ENCODE measurements at places on chromosomes 4 and X.

DNA sequence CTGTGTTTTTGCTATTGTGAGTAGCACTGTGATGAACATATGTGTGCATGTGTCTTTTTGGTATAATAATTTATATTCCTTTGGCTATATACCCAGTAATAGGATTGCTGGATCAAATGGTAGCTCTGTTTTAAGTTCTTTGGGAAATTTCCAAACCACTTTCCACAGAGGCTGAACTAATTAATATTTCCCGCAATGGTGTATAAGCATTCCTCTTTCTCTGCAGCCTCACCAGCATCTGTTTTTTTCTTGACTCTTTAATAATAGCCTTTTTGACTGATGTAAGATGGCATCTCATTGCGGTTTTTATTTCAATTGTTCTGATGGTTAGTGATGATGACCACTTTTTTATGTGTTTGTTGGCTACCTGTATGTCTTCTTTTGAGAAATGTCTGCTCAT, 247.7 kb upstream of the NDST3 start:
- DNase-seq: no peak

- DNase-seq: no peak
Measured at GRCh38 chrX:72041176-72041575, 90.5 kb downstream of the RTL5 start.

DNA sequence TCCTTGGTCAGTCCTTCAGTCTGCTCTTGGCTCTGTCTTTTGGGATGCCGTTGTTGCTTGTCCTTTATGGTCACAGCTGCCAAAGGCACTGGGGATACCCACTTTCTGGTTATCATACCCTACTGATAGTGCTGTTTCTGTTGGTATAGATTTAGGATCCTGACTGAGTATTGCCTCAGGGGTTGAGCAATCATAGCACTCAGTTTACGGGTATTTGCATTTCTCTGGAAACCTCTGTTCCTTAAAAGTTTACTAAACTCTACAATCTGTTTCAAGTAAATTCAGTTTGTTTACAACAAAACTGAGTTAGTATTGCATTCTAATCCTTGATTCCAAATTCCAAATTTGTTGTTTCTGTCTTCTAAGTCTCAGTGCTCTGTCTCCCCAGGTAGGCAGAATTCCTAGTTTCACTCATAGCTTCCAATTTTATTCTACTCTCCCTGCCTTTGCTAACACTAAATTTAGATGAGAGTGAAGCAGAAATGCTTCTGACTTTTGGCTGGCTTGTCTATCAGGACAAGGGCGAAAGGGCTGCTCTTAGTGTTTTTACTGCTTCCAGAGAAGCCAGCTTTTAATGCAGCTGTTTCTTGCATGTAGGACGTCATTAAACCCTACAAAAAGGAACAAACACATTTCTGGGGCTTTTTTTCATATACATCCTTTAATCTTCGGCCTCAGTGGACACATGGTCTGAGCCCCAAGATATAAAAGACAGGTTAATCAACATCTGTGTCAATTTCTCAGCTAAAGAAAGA, 17.2 kb upstream of the TET2 start:
- DNase-seq: no peak

GRCh38 chrX:54479136-54480111, 16.6 kb downstream of the FGD1 start:
- no peak for DNase-seq

DNA sequence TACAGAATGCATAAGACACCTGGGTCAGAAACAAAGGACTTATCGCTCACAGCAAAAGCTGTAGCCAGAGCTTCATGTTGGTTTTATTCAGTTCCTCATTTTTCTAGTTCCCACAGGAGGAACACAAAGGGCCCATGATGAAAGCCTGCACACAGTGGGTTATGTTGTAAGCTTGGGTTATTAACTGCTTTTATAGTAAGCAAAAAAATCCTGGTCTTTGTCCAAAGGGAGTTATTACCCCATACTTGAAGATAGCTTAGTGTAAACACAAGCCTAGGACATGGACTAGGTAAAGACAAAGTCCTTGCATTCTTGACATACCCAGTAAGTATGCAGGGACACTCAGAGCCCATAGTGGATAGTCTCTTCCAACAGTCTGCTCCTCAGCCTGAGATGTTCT, 11.7 kb downstream of the BBS12 start:
- no peak for DNase-seq

DNA sequence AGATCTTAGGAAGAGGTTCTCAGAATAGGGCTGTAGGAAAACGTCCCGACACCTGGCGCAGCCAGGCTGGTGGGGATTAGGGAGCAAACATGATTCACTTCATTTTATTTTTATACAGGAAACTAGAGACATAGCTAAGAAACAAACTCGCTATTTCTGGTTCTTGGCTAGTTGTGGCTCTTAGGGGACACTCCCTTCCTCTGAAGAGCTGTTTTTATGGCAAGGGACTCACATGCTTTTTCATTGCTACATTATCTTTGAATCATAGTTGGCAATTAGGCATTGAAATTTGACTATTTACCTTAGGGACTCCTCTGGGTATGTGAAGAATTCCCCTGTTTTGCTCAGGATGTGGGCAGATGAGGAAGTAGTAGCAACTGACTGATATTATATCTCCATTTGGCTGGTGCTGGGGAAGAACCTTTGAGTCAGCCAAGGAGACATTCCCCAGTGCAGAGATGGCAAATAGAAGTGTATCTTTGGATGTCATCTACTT, 174.5 kb downstream of the SMIM20 start:
- no peak for DNase-seq

- DNase-seq: no peak
Measured at GRCh38 chr4:76683144-76683543, 214.8 kb downstream of the SOWAHB start.

GRCh38 chrX:119398974-119399771, at the start of gene SLC25A43:
Gene SLC25A43 (plus strand): TSS chrX:119399336. CDS start chrX:119399404, 68 bp downstream.
- DNase-seq: no peak

DNA sequence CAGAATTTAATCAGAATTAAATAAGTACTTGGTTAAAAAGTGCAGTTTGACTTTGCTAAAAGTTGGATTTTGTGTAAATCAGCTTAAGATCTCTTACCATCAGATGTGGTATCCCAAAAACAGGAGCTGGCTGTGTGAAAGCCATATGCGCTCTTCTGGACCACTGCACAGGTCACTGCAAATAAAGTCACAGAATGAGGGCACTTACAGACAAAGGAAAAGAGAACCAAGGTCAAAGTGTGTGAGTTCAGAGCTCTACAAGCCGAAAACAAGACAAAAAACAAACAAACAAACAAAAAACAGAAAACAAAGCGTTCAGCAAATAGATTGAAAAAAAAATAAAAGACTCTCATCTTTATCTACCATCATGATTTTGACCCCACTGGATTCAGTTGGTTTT, 6.4 kb downstream of the DYNLT3 start:
- no peak for DNase-seq

- no peak for DNase-seq
Measured at GRCh38 chrX:19800821-19801374, 86.5 kb downstream of the SH3KBP1 start.

DNA sequence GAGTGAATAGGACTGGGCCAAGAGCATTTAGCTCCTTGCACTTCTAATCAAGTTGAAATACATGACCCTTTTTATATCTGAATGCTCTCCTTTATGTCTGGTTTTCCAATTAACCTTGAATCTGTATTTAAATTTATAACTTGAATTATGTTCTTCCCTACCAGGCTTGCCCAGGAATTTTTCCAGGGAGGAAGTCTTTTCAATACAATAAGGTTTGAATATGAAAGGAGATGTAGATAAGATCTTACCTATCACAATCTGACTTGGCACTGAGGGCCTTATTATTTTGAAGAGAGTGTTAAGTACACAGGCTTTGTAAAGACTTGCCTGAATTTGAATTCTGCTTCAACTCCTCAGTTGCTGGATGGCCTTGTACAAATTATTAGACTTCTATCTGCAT, 555.7 kb downstream of the PCDH7 start:
- no peak for DNase-seq

DNA sequence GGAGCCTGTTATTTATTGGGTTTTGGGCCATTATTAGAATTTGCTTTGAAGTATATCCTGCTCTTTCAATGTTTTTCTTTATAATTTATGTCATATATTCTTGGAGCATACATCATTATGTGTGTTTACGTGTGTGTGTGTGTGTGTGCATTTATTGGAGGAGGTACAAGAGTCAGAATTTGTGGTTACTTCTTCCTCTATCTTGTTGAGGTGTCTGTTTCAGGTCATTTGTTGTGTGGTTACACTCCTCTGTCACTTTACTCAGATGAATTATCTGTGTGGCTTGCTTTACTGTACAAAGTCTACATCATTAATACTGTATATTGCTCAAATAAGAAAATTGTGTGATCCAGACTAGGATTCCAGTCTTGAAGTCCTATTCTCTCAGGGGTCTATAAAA, 1957.4 kb upstream of the TENM3 start:
- no peak for DNase-seq

- DNase-seq: peak; percentile 90
Measured at GRCh38 chr4:10006601-10007435, 14.5 kb downstream of the SLC2A9 start.

- DNase-seq: no peak
Measured at GRCh38 chrX:9909254-9909653, 57.9 kb upstream of the CLDN34 start.

- no peak for DNase-seq
Measured at GRCh38 chr4:35063031-35063570, 1181.2 kb downstream of the ARAP2 start.

DNA sequence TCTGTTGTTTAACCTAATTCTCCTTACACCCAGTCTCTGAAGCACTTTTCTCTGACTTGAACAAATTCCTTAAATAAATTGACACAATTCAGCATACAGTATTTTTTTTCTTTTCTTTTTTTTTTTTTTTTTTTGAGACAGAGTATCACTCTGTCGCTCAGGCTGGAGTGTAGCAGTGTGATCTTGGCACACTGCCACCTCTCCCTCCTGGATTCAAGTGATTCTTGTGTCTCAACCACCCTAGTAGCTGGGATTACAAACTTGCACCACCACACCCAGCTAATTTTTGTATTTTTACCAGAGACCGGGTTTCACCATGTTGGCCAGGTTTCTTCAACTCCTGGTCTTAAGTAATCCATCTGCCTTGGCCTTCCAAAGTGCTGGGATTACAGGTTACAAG, 1498.1 kb upstream of the PCDH10 start:
- DNase-seq: no peak

DNA sequence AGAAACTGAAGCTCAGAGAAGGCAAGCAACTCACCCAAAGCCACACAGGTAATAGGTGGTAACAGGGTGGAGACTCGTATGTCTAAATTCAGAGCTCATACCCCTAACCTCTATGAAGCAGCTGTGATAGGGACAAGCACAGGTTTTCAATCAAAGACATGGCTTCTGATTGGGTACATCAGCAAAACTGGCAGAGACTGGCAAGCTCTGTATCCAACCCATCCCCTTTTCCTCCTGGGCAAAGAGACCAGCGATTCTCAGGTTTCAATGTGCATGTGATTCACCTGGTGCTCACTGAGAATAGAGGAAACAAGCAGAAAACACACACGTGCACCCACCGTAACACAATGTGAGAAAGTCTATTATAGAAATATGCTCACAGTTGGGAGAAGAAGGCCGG, 153.0 kb downstream of the SMIM20 start:
- no peak for DNase-seq

DNA sequence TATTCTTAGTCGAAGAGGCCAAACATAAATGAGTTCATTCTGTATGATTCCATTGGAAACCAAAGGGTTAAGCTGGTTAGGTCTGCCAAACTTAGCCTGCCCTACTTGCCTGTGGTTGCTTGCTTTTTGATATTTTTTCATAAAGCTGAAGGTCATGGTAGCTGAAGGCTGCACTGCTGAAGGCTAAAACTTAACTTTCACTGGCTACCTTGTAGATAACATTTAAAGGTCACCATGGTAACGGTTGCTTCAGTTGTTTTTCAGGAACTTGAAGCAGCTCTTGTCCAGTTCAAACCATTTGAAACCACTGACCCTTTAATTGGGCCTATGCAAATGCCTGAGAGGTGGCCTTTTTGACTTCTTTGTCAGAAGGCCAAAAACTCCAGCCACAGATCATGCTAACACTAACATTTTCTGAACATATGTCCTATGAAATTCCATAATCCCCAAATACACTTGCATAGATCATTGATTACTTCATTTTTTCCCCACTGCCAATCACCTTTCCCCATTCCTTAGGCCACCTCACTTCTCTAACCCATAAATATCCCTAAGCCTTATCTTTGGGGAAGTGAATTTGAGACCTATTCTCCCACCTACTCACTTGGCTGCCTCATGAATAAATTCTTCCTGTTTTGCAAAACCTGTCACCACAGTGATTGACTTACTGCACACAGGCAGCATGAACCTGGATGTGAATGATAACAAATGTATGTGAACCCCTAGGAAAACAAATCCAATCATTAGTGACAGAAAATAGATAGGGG, 10.7 kb upstream of the SMIM10L2A start:
- no peak for DNase-seq

DNA sequence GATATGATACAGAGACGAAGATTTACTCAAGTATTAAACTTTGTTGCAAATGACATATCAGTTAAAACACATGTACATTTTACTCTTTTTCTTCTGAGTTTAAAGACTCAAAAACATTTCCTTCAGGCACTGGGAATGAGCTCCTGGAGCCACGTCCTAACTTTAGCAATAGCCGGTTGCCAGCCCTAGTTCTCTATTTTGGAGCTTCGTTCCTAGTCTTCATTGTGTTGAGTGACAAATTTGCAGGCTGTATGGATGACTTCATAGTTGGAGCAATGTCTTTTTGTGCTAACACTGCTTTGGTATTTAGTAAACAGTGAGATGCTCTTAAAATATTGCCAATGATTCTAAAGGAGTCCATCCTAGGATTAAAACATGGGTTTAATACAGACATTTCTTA, 190.9 kb downstream of the FAT4 start:
- no peak for DNase-seq

DNA sequence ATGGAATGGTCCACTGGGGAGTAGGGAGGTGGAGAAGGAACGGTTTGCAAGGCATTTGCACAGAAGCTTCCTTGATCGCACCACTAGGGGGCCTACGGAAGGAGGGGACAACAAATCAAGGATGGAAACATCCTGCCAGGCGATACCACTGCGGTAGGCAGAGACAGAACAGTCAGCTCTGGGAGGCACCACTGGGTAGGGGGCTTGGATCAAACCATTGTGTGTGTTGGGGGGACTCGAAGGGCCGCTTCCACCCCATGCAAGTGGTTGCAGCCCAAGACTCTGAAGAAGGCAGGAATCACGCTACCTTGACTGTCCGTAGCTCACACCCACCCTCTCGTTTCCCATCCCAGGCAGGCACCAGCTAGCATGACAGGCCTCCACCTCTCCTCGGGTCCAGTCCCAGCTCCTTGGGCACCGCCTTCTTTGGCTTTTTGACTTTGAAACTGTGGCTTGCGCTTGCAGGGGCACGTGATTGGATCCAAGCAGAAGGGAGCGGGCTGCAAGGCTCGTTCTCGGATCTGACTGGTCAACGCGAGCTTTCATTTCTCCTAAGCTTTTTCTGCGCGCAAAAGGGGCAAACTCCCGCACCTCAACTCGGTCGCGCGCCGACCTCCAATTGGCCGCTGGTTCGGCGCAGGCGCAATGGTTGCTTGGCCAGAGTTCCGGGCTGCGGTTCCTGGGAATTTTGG, 28.4 kb downstream of the GAGE1 start:
- no peak for DNase-seq

DNA sequence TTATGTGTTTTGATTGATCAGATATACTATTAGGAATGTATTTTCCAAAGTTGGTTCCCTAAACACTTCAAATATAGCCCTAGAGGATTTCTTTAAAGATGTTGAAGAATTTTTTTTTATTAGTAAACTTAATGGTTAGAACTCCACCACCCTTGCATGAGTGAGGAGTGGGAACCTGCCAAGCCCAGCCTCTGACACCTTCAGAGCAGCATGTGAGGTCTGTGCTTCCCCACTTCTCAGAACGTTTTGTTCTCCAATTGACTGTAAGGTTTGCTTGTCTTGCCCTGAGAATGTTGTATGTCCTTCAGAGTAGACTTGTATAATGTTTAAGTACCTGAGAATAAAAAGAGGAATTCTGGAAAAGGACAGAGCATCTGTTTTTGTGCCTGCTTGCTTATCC, 126.8 kb downstream of the DCLK2 start:
- DNase-seq: no peak
